ENCODE measurements at places on chromosomes 5 and 9.

GRCh38 chr9:24602693-24603352 lies 57.1 kb upstream of the IZUMO3 start:
- no peak for DNase-seq

GRCh38 chr5:68219161-68219816 lies 3.7 kb downstream of the PIK3R1 start:
- DNase-seq = no peak

GRCh38 chr9:123438821-123439220 lies 82.8 kb downstream of the CRB2 start:
- no peak for DNase-seq

DNA sequence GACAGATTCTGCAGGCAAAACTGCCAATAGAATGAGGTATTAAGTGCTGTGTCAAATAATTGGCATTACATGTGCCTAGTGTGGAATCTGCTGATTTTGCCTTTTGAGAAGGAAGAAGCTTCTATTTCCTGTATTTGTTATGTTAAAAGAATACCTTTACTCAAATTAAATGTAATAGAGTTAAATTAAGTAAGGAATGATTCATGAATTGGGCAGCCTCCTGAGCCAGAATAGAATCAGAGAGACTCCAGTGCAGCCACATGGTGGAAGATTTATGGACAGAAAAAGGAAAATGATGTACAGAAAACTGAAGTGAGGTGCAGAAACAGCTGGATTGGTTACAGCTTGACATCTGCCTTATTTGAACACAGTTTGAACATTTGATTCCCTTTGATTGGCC lies 464.4 kb upstream of the SEMA6A start:
- no peak for DNase-seq

- DNase-seq = no peak
These were observed 12.2 kb upstream of the F2R start for GRCh38 chr5:76703707-76704106.

DNA sequence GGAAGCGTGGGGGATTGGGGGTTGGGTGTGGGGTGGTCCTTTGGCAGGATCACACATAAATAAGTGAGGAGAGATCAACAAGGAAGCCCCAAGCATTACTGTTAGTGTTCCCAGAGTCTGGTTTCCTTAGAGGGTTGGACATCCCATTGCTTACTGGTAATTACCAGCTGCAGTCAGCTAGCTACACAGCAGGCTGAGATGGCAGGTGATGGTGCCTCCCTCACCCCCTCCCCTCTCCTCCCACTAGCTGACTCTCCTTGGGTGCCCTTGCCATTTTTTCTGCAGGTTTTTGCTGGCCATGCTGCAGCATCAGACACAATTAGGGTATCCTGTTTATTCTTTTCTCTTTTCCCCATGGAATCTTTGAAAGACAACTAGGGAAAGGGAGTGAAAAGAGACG lies 107.5 kb upstream of the TLR4 start:
- no peak for DNase-seq

GRCh38 chr9:27248702-27249101 lies 48.2 kb downstream of the EQTN start:
- DNase-seq = peak; percentile 9

DNA sequence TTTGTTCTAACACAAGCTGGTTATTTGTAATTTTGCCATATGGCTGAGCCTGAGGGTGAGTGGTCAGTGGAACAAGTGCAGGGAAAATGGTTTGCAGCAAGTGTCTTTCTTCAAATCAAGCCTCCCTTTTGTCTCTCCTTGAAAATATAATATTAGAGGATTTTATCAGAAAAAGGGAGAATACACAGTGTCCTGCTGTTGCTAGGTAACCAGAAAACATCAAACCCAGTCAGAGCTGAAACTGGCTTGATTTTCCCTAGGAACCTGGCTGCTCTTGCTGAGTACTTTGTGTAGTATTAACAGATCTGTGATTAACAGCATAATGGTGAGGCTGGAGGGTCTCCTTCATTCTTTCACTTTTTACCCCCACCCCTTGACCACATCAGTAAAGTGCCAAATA lies 314.0 kb downstream of the ARHGEF28 start:
- DNase-seq = no peak

DNA sequence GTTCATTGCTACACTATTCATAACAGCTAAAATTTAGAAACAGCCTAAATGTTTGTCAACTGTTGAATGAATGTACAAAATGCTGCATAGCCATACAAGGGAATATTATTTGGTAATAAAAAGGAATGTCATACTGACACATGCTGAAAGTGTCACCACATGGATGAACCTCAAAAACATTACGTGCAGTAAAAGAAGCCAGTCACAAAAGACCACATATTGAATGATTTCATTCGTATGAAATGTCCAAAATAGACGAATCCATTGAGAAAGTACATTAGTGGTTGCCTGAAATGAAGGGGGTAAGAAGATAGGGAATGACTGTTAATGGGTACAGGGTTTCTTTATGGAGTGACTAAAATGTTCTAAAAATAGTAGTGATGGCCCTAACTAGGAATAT lies 11.6 kb upstream of the ECM2 start:
- peak; percentile 14 for DNase-seq

DNA sequence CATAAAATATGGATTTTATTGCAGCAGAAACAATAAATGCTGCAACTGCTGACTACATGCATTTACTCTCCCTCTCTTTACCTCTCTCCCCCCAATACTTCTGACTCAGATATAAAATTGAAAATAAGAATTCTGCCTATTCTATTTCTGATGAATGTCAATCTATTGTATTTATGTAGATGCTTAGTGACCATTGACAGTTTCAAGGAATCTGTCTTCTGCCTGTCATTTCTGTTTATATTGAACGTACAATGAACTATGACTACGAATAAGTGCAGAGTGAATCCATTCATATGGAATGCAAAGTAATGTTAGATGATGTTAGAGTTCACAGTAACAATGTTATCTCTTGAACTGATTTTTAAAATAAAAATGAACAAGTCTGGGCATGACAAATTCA lies 898 bp downstream of the CDH10 start:
- DNase-seq = no peak

- no peak for DNase-seq
These were observed 270.0 kb downstream of the NSG2 start for GRCh38 chr5:174315471-174315870.

- DNase-seq = no peak
These were observed 42.9 kb upstream of the ALDOB start for GRCh38 chr9:101478444-101478843.

DNA sequence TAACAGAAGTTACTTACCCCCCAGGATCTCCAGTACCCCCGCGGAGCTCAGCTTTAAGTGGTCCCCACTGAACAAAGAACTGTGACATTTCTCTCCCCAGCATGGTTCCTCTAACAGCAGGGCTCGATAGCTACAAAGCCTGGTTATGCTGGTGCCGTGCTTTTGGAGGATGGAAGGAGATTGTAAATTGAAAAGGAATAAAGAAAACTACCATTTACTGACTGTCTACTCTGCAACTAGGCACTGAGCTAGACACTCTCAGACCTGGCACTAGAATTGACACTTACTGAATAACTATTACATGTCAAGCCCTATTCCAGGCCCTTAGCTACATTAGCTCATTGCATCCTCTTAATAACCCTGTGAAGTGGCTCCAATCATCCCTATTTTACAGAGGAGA lies 145.3 kb downstream of the TTLL11 start:
- DNase-seq = no peak

DNA sequence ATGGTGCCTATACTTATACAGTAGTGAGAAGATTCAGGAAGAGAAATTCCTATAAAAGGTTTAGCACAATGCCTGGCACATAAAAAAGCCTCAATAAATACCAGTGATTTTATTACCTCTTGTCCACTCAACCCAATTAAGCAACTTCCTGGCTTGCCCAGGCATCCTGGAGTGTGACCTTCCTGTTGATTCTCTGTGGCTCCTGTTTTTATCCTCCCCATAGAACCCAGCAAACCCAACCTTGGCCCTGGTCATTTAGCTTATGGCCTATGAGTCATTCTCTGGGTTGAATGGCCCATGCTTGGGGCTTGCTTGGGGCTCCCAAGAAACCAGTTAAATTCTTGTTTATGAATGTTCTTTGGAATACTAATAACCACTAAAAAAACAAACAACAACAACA lies 21.4 kb upstream of the SPARC start:
- DNase-seq = peak; percentile 51

- DNase-seq = no peak
These were observed 12.8 kb upstream of the MACIR start for GRCh38 chr5:103245761-103246160.

GRCh38 chr5:82205005-82205404 lies 73.1 kb downstream of the RPS23 start:
- no peak for DNase-seq

GRCh38 chr5:73640861-73641320 lies 14.9 kb downstream of the ARHGEF28 start:
- peak; percentile 33 for DNase-seq

- DNase-seq = no peak
These were observed 123.7 kb downstream of the VCAN start for GRCh38 chr5:83595217-83595616.

DNA sequence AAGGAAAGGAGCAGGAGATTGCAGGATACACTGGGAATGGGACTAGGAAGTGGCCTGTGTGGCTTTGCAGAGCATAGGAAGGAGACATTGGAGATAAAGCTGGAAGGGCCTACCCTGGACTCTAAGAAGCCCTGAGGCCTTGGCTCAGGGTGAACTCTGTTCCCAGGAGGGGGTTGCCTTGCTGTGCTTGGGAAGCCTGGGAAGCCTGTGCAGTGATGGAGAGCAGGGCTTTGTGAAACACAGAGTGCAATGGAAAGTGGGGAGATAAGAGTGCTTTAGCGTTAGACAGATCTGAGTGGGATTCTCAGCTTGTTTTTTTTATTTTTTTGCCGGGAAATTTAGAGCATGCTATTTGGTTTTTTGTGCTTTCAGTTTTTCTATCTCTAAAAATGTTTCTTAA lies 437.8 kb downstream of the KDM4C start:
- no peak for DNase-seq

DNA sequence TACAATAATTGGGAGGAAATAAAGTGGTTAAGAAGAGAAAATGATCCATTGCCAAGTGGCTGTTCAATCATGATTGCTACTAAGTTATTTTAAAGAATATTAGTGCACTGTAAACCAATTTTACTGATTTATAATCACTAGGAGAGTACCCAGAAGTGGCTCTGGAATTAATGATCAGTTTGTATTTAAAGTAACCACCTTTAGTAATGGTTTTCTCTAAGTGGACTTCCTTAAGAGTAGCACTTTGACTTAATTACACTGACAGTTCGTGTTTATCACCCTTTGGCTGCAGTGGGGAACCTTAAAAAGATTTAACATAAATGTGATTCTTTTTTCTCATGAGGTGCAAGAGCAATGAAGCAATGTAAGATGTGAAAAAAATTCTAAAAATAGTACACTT lies 310.8 kb downstream of the CDH12 start:
- no peak for DNase-seq

GRCh38 chr5:52693280-52693679 lies 94.4 kb upstream of the ITGA1 start:
- DNase-seq = peak; percentile 45

- DNase-seq = no peak
These were observed 367.1 kb upstream of the IZUMO3 start for GRCh38 chr9:24912767-24913166.

DNA sequence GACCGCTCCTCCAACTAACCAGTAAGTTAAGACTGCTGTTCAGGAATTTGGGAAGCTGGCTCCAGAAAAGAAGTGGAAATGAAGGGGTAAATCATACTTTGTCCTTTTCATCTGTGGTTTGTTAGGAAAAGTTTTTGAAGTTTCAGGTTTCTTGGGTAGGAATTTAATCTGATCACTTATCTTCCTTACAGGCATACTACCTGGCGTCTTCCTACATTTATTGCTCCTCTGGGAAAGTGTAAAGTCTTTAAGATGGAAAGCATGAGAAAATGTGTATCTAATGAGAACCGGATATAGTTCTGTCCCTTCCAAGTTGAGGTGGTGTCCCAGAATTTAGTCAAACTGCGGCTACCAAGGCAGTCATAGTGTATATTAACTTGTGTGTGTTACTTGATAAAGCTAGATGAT lies 1.3 kb downstream of the RASA1 start:
- DNase-seq = peak; percentile 16

- DNase-seq = no peak
These were observed 74.2 kb downstream of the MSX2 start for GRCh38 chr5:174798551-174798951.

DNA sequence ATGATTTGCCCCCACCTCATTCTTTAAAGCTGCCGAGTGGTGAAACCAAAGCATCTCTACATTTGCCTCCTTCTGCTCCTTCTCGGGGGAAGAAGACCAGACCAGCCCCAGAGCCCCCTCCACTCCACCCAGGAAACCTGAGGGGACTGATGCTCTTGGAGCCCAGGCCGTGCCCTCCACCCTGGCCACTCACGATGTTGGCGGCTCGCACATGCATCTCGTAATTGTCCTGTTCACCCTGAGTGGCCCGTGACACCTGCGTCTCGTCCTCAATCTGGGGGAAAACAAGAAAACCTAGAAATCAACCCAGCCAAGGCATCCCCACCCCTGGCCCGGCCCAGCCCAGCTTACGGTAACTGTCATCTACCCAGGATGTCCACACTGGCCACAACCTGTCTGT lies 3.0 kb downstream of the MED22 start:
- DNase-seq = no peak

DNA sequence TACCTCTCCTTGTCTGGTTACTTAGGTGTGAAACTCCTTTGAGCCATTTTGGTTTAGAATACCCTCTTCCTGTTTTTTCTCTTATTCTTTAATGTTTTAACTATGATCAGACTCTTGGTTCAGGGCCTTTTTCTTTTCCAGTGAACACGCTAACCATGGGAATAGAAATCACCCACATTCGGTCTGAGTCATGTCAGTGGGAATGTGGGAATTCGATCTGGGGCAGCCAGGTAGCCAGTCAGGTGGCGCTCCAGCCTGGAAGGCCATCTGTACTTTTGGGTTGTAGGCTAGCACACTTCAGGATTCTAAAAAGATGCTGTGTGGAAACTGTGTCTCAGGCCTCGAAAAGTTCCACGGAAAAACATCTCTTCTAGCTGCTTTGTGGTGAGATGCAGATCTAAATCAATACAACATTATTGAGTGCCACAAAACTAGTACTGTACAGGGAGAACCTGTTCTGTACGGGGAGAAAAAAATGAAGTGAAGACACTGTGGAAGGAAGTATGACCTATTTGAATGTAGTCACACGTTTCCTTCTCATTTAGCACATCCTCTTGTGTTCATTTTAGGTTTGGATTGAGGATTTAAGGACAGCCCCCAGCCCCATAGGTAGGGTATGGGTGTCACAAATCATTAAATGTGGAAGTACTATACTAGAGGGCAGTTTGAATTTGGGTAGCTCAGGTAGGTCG lies 36.4 kb downstream of the SNX30 start:
- no peak for DNase-seq

GRCh38 chr5:72441094-72441723 lies 66.0 kb downstream of the ZNF366 start:
- peak; percentile 26 for DNase-seq

DNA sequence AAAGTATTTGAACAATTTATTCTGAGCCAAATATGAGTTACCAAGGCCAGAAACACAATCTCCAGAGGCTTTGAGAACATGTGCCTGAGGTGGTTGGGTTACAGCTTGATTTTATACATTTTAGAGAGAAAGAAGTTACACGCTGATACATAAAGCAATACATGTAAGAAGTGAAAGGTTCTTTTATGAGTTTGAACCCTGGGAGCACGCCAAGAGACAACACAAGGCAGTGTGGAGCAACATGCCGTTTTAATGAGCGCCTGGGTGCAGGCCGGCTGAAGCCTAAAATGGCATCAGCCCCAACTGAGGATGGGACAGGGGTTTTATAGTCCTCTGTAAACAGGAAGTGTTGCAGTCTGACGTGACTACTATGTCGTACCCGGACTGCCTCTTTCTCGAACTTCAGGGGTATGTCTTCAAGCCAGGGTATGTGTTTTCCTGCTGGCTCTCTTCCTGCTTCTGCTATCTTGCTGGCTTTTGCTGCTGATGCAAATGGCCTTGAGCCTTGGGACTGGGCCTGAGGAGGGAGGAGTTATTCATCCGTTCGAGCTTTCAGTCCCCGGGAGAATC lies 193.7 kb downstream of the CYLC2 start:
- DNase-seq = no peak
